Occipital lobe (tissue), 3 donors: ENCODE measurements at places on chromosomes 6 and 20. TPM values are rescaled to one million over a fixed set of nuclear protein-coding genes. Genes with fewer than 3 reads are reported as not detected.

The ARFRP1 gene
- 15.6 TPM for total RNA-seq

The C2 gene
- total RNA-seq, result 4.7 TPM

The CARMIL1 gene
- total RNA-seq, result 30.4 TPM

The FAM83B gene
- total RNA-seq, result 0.47 TPM

The LY6G5C gene
- 3.1 TPM for total RNA-seq

The SIM1 gene
- not detected for total RNA-seq

The AIF1 gene
- 4.1 TPM for total RNA-seq

DNA sequence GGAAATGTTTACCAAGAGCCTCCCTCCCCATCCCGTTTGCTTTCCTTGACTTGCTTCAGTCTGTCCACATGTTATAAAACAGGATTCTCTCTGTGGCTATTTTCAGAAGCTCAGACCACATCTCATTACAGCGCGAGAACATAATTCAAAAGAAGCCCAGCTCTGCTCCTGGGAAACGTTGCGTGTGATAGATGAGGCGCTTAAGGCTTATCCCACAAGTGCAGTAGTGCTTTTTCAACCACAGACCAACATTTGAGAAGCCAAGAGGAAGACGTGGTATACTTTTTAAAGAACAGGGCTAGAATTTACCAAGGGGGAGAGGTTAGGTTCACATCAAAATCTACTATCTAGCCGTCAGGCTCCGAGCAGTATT, 239.5 kb downstream of the SLC24A3 start:
- no peak for DNase-seq

DNA sequence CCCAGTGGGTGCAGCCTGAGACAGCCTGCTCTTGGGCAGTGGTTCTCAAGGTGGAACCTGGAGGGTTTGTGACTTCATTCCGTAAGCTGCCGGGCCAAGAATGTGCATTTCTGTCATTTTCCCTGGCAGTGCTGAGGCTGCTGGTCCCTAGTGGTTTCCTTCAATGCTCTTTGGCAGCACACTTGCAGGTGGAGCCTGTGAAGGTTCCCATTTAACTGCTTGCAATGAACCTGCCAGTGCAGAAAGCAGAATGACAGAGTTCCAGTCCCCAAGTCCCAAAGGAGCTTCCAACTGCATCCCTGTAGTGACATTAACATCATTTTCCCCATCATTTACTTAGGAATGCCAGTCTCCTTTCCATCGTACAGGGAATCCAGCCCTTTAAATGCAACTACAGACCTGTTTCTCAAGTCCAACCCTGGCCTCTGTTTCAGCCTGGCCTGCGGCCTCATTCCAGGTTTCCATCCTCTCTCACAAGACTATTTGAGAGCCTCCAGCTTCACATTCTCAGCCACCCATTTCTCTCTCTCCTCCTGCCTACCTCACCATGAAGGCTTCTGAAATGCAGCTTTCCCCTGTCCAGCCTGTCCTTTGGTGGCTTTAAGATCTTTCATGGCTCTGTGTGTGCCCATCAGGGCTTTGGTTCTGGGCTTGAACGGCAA, 149.7 kb upstream of the GGTLC1 start:
- no peak for DNase-seq

DNA sequence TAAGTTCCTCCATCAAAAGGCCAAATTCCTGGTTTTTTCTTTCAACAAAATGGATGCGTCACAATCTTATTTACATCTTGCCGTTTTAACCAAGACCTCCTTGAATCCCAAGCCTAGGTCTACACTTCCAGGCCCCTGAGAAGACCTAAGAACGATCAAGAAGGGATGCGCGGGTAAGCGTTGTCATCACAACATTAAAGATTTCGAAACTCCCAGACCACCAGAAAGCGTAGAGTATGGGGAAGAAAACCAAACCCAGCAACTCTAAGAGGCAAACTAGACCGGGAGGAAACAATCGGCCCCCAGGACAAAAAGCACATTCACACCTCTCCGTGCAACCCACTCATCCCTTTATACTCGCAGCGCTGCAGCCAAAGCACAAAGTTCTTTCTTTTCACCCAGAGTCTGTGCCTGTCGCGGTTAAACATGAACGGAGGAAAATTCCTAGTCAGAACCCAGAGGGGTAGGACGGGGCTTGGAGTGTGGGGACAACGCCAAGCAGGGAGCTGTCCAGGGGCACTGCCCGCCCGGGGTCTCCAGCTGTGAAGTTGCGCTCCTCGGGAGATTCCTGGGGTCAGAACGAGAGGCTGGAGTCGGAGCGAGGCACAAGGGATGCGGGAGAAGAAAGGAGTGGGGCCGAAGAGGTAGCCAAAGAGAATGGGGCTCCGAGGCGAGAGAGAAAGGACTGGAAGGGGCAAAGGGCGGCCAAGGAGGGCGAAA, 725 bp downstream of the OSER1 start:
- DNase-seq, result no peak

DNA sequence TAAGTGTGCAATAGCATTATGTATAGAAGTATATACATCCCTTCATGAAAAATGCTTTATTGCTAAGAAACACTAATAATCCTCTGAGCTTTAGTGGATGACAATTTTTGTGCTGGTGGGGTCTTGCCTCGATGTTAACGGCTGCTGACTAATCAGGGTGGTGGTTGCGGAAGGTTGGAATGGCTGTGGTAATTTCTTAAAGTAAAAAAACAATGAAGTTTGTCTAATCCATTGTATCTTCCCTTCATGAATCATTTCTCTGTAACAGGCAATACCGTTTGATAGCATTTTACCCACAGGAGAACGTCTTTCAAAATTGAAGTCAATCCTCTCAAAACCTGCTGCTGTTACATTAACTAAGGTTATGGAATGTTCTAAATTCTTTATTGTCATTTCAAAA, 816.5 kb upstream of the GJE1 start:
- no peak for DNase-seq

DNA sequence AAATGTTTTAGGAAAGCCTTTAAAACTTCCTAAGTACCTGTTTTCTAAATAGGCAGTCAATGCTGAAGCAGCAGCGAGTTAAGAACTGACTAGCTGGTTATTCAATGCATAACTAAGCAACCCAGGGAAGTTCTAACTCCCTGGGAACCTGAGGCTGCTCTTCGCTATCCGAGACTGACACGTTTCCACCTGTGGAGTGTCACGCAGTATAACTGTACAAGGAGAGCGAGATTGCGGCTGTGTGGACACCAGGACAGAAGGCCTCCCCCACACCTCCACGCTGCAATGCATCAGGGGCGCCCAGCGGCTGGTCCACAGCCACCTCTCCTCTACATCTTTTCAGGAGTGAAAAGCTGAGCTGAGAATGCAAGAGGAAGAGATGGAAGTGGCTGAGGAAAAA, 8.0 kb downstream of the PXDC1 start:
- no peak for DNase-seq

- DNase-seq, result no peak
Observed at GRCh38 chr6:113610377-113610988, 246.7 kb upstream of the MARCKS start.

GRCh38 chr6:138959521-138959920, 28.5 kb downstream of the REPS1 start:
- DNase-seq, result no peak

DNA sequence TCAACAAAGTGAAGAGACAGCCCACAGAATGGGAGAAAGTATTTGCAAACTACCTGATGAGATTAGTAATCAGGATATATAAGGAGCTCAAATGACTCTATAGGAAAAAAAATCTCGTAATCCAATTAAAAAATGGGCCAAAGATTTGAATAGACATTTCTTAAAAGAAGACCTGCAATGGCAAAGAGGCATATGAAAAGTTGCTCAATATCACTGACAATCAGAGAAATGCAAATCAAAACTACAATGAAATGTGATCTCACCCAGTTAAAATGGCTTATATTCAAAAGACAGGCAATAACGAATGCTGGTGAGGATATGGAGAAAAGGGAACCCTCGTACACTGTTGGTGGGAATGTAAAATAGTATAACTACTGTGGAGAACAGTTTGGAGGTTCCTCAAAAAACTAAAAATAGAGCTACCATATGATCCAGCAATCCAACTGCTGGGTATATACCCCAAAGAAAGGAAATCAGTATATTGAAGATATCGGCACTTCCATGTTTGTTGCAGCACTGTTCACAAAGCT, 65.0 kb downstream of the TOX2 start:
- DNase-seq, result no peak

- no peak for DNase-seq
Observed at GRCh38 chr6:31270788-31271640, 878 bp downstream of the HLA-C start.

DNA sequence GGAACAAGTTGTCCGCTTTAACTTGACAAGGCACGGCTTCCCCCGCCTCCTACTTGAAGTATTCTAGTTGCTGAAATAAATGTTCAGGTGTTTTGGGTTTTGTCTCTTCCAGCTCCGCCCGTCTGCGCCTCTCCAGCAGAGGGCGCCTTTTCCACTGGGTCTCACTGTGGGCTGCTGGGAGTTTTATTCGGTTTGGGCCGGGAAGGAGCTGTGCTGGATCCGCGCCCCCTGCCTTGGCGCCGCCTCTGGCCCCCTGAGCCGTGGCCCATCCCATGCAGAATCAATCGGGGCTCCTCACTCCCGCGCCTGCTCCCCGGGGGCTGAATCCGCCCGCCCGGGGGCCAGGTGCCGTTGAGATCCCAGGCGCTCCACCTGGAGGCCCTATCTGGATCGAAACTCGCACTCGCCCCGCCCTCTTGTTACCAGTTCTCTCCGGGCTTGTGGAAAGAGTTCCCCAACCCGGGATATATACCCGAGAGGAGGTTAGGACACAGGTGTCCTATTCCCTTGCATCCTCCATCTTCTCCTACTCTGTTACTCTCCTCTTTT, 51.0 kb upstream of the TCF21 start:
- DNase-seq, result no peak

DNA sequence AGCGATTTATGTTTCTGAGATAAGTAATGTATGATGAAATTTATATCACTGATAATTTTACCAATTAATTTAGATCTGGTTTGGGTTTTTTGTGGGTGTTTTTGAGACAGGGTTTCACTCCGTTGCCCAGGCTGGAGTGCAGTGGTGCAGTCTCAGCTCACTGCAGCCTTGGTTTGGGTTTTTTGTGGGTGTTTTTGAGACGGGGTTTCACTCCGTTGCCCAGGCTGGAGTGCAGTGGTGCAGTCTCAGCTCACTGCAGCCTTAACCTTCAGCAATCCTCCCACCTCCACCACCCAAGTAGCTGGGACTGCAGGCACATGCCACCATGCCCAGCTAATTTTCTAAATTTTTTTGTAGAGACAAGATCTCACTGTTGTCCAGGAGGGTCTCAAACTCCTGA, 13.0 kb downstream of the MRS2 start:
- DNase-seq, result no peak

- no peak for DNase-seq
Observed at GRCh38 chr6:125558241-125558843, 191.1 kb upstream of the HEY2 start.

DNA sequence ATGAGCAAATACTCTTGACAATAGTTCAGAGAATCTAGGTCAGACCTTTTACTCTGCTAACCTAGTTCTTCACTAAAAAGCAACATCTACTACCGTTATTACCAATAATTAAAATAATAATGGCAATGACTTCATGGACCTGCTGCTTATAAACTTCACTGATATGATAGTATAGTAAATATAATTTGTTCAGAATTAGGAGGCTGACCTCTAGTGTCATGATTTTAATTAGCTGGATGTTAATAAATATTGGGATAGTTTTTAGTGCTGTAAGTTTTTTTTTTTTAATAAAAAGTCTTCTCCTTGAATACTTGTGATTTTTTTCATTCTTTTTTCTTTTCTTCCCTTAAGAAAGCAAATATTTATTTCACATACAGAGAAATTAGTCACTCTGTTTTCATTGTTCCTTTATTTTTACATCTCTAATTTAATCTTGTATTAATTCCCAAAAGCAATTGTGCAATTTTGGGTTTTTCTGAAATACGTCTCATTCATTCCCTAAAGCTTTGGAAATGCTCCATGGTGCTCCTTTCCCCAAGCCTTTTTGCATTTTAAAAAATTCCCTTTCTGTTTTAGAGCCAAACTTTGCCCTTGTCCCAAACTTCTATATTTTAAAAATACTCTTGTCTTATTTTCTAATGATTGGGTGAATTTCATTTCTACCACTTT, 46.6 kb upstream of the UST start:
- no peak for DNase-seq

- no peak for DNase-seq
Observed at GRCh38 chr6:40930555-40930954, 108.5 kb downstream of the UNC5CL start.

- no peak for DNase-seq
Observed at GRCh38 chr6:166877906-166878305, 78.4 kb downstream of the RNASET2 start.

DNA sequence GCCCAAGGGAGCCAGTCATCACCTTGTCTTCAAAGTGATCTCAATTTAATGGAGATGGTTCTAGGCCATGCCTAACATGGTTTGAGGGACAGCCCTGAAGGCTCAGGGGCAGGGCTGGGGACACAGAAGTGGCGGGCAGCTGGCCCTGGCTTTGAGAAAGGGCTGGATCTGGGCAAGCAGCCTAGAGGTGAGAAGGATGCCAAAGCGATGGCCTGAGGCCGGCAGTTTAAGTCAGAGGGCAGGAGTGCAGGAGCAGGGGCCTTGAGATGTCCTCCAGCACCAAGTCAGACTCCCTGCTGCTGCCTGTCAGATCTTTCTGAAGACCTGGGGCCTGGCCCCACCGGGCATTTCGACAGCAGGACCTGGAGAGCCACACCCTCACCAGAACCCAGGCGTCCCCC, 28.4 kb upstream of the APMAP start:
- DNase-seq, result no peak

DNA sequence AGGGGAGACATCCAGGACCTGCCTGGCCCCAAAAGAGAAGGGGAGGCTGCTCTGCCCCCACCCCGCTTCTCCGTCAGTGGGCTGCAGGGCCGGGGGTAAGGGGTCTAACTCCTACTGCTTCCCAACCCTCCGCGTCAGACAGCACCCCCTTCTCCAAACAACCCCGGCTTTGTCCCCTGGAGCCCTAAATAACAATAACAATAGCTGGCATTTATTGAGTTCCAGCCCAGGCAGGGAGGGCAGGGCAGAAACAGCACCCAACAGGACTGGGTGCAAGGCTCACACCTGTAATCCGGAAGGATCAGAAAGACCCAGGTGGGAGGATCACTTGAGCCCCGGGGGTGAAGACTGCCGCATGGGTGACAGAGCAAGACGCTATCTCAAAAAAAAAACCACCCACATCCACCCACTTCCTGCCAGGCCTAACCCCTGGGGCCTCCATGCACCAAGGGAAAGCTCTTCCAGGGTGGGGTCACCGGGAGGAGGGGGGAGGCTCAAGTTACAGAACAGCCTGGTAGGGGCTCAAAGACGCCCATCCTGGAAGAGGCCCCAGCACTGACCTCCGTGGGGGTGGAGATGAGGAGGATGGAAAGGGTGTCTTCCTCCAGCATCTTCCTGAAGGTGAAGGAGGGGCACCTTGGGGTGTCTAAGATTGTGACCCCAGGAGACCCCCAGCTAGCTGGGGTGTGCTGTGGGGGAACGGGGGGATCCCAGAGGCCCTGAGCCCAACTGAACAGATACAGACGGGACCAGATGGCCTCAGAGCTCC, 1.3 kb upstream of the FNDC11 start:
- no peak for DNase-seq

- no peak for DNase-seq
Observed at GRCh38 chr6:307065-307814, 15.0 kb downstream of the DUSP22 start.

GRCh38 chr6:30554962-30555815, 1.1 kb downstream of the GNL1 start:
- no peak for DNase-seq

GRCh38 chr6:164962805-164963204, 346.6 kb downstream of the C6orf118 start:
- DNase-seq, result no peak
